ENCODE measurements at places on chromosomes 2 and 18.

- no peak for DNase-seq
These were observed 499 bp downstream of the COBLL1 start for GRCh38 chr2:164840930-164841718.

DNA sequence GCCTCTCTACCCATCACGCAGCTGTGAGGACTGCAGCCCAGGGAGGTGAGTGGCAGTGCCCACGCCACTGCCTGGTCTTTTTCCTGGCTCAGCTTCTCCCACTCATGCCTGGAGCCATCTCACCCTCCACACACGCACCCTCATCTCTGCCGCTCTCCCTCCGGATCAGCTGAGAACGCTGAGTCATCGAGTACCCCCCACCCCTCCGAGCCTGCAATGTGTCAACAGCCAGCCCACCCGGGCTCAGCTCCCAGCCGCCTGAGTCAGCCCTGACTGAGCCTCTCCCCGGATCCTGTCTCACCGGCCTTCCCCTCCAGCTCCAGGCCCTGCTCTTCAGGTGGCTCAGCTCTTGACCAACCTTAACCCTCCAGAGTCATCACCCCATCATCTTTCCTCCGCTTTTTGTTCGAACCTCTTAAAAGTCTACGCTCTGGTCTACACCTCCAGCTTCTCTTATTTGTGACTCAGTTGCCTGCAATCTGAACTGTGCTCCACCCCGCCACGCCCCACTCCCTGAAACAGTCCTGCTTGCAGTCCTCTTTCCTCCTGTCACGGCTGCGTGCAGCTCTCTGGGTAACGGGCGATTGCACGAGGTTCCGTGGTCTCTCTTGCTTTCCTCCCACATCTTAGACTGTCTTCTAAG lies 94.4 kb upstream of the ASAP2 start:
- DNase-seq, result no peak

- no peak for DNase-seq
These were observed 237.4 kb downstream of the RNF144A start for GRCh38 chr2:7154656-7155055.

GRCh38 chr2:212537726-212538304 lies 787 bp downstream of the ERBB4 start:
- no peak for DNase-seq

DNA sequence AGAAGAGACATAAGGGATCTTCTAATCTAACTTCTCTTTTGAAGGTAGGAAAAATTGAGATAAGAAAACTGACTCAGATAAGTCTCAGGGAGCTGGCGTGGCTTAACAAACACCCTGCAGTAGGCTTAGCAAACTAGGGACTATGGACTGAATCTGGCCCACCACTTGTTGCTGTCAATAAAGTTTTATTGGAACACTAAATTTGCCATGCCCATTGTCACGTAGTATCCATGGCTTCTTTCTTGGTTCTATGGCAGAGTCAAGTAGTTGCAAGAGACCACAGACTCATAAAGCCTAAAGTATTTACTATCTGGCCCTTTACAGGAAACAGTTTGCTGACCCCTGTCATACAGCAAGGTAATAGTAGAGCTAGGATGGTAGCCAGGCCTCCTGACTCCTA lies 24.2 kb downstream of the KCNK3 start:
- no peak for DNase-seq

Measured in effector CD8-positive, alpha-beta T cell (primary cell).